ENCODE measurements at places on chromosomes 7 and 10. TPM values are rescaled to one million over a fixed set of nuclear protein-coding genes. Genes with fewer than 3 reads are reported as not detected.

DNA sequence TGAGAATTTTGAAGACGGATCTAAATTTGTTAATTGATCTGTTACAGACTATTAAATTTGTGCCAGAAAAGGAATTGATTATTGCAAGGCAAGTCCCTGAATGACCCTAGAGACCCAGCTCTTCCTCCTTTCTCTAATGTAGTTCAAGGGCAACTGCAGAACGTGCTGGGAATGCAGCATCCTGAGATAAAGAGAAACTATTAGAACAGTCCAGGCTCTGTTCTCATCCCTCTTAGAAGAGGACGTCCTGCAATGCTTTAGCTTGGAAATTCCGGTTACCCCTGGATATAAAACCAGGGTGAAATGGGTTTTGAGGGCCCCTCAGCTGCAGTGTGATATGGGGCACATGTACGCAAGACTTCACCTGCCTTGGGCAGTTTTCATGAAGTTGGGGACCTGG, 67.3 kb downstream of the PTN start:
- no peak for DNase-seq

- no peak for DNase-seq
These were observed 474 bp upstream of the NSMCE4A start for GRCh38 chr10:121975295-121976086.

TMEM270 gene
- total RNA-seq, result not detected

UBE2H gene
- 74.1 TPM for total RNA-seq

ZNF804B gene
- total RNA-seq, result not detected

GRCh38 chr10:3693698-3694080, 91.3 kb downstream of the KLF6 start:
- no peak for DNase-seq

GRCh38 chr10:19653931-19654330, 162.3 kb upstream of the PLXDC2 start:
- DNase-seq, result no peak

CPED1 gene
- total RNA-seq, result 6.1 TPM

GRCh38 chr7:80552031-80552694, 40.3 kb upstream of the GNAT3 start:
- DNase-seq, result no peak

NODAL gene
- not detected for total RNA-seq

DNA sequence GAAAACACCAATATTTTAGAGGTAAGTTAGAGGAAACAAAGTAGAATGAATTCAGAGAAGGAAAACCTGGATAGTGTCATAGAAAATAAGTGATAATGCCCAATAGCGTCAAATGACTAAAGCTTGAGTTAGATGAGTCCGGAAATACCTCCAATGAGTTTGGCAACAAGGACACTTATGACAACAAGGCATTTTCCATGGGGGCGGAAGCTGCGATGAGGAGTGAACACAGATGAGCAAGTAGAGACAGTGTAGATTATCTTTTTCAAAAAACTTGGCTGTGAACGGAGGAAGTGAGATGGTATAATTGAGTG, 383 bp upstream of the R3HCC1L start:
- no peak for DNase-seq

DNA sequence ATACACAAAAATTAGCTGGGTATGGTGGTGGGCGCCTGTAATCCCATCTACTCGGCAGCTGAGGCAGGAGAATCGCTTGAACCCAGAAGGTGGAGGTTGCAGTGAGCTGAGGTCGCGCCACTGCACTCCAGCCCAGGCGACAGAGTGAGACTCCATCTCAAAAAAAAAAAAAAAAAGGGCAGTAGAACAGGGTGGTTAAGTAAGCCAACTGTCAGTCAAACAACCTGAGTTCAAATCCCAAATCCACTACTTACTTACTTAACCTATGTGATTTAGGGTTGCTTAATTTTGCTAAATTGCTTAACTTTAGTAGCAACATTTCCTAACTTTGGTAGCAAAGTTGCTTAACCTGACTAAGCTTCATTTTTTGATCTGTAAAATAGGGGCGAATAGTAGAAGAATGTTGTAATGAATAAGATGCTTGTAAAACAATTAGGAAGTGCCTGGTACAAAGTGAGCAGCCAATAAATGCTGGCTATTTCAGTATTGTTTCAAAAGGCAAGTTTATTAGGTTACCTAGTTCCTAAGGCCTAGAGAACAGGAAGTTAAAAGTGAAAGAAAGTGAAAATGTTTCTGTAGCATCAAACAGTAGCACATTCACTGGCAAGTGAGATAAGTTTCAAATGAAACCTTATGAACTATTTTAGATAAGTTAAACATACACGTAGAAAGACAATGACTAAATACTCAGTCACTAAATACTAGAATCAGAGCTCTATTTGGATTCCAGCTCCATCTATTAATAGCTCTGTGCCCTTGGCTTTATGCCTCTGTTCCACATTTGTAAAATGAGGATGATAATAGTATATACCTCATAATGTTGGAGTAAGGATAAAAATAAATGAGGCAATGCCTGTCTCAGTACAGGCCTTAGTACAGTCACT, 64.3 kb downstream of the HOXA1 start:
- no peak for DNase-seq

DNA sequence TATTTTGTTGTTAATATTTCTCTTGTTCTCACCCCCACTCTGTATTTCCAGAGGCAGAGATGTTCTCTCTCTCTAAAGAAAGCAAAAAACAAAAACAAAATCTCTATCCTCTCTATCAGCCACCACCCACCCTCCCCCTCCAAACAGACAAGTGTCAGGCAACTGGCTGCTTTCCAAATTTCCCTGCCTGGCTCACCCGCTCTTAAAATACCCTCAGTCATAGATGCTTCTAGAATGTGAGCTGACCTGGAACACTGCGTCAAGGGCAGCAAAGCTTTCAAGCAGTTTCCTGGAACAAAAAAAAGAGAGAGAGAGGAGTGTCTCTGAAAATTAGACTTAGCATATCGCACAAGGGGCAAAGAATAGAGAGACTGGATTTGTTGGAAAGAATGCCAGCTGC, 341.0 kb upstream of the ZMIZ1 start:
- no peak for DNase-seq

AFAP1L2 gene
- 8.5 TPM for total RNA-seq

ADRB1 gene
- total RNA-seq, result 0.79 TPM

DNA sequence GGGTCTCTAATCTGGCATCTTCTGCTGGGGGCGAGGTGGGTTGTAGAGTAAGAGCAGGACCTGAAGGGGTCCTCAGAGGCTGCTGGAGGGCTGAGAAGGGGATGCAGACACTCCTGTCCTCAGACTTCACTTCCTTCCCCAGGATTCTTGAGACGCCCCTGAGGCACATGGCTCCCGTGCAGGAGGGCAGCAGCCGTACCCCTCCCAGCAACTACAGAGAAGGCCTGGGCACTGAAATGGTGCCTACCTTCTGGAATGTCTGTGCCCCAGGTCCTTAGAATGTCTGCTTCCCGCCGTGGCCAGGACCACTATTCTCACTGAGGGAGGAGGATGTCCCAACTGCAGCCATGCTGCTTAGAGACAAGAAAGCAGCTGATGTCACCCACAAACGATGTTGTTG, 52.0 kb downstream of the VWA2 start:
- no peak for DNase-seq

GUSB gene
- total RNA-seq, result 27.8 TPM

GRCh38 chr10:3844491-3845025, 59.5 kb upstream of the KLF6 start:
- no peak for DNase-seq

LGI1 gene
- total RNA-seq, result not detected

DNA sequence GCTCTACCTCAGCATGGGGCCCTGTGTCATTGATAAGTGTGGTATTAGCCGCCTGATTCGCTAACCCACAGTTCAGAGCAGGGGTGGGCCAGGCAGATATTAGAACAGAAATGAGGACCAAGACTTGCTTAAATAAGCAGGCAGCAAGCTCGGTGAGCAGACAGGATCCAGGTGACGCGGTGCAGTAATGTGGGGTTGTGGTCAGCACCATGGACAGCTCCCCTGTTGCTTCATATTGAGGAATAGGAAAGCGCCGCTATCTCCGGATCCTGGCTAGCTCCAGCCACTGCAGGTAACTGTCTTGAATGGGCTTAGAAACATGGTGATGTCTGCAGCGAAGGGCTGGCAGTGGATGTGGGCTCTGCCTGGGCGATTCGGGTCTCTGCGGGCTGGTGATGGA, 51.3 kb upstream of the GPR26 start:
- peak; percentile 66 for DNase-seq

- DNase-seq, result no peak
These were observed 486 bp upstream of the LHFPL3 start for GRCh38 chr7:104327938-104328295.

DNA sequence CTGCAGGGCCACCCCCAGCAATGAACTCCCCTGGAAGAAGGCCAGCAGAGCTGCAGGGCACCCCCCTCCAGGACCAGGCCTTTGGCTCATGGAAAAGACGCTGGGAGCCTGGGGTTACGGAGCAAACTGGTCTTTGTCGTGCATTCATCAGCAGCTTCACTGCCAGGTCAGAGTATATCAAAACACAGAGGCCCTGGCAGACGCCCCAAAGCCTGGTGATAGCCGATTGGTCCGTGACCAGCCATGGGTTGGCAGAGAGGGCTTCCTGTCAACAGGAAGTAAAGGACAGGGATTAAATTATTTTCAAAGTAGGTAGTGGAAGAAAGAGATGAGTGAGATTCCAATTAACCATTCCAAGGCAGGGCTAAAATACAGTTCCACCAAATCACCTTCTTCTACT, 9.0 kb downstream of the PRKAG2 start:
- DNase-seq, result peak; percentile 63

GRCh38 chr7:6380310-6381095, 67.3 kb downstream of the DAGLB start:
- DNase-seq, result no peak

NPFFR1 gene
- total RNA-seq, result not detected

LHFPL3 gene
- not detected for total RNA-seq

GRCh38 chr7:129862682-129863081, 90.1 kb downstream of the UBE2H start:
- no peak for DNase-seq

DNA sequence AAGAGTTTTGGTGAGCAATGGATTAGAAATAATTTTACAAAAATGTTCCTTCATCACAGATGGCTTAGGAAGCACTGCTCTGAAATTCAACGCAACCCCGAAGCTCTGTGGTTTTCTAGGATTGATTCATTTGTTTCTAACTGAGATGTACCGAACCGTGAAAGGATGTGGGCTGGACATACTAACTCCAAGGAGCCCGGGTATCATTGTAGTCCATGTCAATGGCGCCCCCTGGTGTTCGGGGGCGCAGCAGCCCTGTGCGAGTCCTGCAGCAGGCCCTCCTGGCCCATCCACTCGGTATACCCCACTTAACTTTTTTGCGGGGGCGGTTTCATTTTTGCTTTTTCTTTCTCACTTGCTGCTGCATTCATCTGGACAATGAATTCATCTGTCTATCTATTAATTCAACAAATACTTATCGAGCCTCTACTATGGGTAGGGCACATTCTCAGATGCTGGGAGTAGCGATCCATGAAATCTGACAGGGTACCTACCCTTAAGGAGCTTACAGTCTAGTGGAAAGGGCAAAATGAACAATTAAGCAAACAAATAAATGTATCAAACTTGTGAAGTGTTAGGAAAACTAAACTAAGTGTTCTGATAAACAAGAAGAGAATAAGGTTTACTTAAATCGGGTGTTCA, 25.2 kb upstream of the ITPRID1 start:
- no peak for DNase-seq

GRCh38 chr7:82204694-82205093, 238.9 kb downstream of the CACNA2D1 start:
- no peak for DNase-seq

UCN3 gene
- total RNA-seq, result 2.6 TPM

FAM25C gene
- total RNA-seq, result not detected

DNA sequence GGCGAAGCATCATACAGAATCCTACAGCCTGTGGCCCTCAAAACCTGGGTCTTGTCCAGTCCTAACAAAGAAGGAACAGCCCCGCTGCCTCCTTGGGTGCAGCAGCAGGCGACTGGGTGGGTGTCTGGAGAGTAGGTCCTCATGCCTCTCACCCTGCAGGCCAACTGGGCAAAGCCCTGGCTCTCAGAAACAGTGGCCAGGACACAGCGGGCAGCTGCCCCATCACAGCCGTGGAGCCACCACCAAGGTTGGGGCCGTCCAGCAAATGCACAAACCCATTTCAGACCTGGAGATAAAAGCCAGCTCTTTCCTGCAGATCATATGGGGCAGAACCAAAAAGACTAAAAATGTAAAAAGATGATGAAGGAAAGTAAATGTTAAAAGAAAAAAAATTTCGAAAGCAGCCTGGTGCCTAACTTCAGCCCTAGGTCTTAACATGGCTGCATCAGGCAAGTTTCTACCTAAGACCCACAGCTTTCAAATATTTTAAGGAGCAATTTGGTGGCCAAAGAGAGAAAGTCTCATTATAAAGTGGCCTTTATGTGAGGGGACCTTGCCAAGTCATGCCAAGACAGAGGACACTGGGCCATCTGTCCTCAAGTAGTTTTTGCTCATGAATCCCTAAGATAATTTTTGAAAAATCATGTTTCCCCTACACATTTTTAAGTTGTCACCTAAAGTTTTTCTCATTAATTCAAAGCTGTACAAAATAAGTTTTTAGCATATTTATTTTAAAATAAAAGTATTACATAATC, 142.1 kb downstream of the PAXIP1 start:
- DNase-seq, result no peak

DNA sequence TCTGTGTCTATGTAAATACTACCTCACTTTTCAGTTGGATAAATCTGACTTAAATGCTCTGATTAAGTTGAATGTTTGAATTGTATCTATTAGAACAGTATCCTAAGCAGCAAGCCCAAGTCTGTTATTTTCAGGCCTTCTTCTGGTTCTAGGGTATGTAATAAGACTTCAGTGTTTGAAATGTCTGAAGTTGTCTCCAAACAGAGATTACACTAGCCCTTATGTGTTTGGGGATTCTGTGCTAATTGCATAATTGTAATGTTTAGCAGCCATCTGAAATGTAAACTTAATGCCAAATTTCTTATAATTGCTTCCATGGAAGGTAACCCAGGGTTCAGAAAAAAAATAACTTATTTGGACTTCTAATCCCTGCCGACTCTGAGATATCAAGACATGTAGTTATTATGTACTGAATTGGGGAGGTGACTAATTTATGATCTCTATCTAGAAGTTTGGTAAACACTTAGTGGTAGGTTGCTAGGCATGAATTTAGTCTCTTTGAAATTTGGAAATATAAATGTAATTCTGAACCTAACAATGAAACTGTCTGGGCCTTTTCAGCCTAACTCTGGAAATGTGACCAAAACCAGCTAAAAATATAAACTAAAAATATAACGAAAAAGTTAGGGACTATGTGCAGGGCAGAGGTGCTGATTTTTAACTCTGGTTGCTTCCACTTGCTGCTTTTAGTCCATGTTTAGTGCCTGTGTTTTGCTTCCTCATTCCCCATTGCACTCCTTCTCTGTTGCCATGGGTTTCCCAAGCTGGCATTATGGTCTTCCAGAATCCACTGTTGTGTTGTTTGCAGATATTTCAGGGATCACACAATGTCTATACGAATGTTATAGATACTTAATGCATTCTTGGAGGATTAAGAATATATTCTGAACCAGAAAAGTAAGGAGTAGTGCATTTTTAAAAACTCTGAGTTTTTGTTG, 54.8 kb downstream of the MCU start:
- no peak for DNase-seq

DNA sequence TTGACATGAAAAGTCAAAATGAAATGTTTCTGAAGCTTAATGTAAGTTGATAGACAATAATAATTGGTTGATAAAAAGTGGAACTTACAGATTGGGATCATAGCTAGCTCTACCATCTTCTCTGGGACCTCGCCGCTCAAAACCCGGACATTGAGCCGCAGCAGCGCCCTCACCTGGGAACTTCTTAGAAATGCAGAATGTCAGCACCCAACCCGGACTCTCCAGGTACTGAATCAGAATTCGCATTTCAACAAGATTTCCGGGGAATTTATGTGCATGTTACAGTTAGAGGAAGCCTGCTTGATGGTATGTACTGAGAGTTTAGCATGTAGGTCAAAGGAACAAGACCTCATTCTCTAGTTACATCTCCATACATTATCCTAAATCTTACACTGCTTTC, 36.7 kb upstream of the ABLIM1 start:
- DNase-seq, result no peak

All from pancreas (tissue), 10 donors.